ENCODE measurements at places on chromosomes 4 and X.
A peak's percentile ranks its signal among the peaks of the same experiment; 100 is the strongest.

DNA sequence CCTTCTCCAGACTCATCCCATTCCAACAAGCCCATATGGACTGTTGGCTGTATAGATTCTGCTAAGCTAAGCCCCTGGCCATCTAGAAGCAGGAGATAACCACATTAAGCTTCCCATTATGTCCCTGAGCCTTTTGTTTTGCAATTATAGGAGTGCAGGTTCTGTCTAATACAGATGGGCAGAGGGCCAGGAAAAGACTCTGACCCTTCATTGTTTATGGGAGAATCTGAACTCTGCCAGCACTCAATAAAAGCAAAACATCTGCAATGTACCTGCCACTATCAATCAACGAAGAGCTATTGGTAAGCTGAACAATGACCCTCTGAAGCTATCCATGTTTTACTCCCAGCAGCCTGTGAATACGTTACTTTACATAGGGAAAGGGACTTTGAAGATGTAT, 207.3 kb upstream of the CLNK start:
- DNase-seq: no peak

- DNase-seq: peak; percentile 24
Observed at GRCh38 chrX:31656013-31656412, 584.2 kb upstream of the FTHL17 start.

DNA sequence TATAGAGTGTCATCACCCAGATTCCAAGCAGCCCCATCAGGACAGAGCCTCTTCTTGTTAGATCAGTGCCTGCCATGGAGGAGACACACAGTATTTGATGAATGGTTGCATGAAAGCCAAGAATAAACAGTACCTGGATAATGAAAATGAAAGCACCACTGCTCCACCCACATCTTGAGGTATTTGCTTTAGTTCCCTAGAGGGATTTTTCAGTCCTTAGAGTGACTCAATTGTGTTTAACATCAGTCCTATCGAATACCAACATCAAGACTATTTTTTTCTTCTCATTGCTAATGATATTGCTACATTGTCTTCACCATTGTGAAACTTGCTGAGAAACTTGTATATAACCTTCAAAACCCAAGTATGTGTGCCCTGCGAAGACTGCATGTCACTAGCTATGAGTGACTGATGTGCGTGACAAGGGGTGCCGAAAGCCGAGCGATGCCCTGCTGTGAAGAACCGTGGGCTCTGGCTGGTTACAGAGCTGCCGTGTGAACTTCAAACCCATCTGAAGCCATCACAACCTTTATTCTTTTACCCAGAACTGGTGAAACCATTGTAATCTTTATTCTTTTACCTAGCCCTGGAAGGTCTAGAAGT, 211.3 kb upstream of the FAT1 start:
- no peak for DNase-seq

GRCh38 chr4:7725951-7726350, 213.7 kb downstream of the AFAP1 start:
- no peak for DNase-seq

DNA sequence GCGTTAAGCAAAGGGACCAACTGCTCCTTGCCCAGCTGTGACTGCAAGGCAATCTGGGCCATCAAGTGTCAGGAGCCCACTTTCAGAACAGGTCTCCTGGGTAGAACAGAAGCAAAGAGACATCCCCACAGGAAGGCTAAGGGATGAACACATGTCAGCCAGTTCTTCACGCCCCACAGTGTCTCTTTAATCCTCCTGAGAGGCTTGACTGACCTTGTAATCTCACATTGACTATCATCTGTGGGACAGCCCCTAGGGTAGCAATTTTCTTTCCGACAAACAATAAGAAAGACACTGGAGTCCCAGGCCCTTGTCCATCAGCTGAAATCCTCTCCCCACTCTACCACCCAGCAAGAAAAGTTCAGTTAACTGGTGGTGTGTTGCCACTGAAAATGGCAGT, 1.0 kb downstream of the CHRDL1 start:
- DNase-seq: no peak

DNA sequence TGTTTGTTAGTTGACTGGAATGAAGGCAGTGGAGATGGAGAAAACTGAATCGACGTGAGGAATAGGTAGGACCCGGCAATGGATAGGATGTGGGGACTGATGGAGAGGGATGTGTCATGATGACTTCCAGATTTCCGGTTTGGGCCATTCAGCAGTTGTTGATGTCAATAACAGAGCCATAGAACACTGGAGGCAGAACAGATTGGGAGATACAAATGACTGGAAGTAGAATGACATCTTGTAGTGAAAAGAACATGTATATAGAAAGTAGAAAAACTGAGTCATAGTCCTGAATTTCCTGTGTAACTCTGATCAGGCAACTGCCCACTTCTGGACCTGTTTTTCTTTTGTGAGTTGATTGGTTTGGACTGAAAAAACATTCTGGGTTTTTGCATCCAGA, 24.5 kb downstream of the CETN2 start:
- DNase-seq: no peak

- DNase-seq: no peak
Observed at GRCh38 chr4:95167805-95168204, 381.0 kb downstream of the UNC5C start.

GRCh38 chrX:24292353-24292752, 21.5 kb downstream of the SUPT20HL2 start:
- no peak for DNase-seq

DNA sequence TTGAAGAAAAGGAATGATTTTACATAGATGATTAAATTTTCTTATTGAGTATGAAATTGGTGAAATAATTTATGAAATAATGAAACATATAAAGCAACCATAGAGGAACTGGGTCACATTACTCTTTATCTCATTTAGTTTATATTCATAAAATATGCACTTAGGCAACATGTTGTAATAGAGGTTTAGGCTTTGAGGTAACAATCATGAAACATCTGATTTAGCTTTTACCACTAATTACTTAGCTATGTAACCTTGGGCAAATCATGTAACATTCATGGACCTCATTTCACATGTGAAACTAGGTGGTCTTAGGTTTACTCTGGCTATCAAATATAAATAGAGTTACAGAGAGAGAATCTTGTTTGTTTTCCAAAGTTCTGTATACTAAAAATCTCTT, 54.5 kb upstream of the SMARCA5 start:
- no peak for DNase-seq

- peak; percentile 6 for DNase-seq
Observed at GRCh38 chr4:109729117-109729717, 653 bp downstream of the PLA2G12A start.
